Activated CD4-positive, alpha-beta T cell treated with anti-CD3 and anti-CD28 coated beads, Interleukin-2, amount 10 ng/mL, durations not matched to agents 24 days and 14 days (primary cell): ENCODE measurements at places on chromosomes 16 and 17. TPM values are rescaled to one million over a fixed set of nuclear protein-coding genes. Genes with fewer than 3 reads are reported as not detected.

Gene SAP30BP
- total RNA-seq = 109 and 115 TPM in 2 replicates

Gene WNT3
- 0.05 and 0.07 TPM in 2 replicates for total RNA-seq

Gene NTN3
- not detected in 2 replicates for total RNA-seq

Gene SYNGR2
- total RNA-seq = 123 and 125 TPM in 2 replicates

Gene SPHK1
- total RNA-seq = 26.8 and 27.6 TPM in 2 replicates

Gene CACNG5
- not detected in 2 replicates for total RNA-seq

Gene BRICD5
- 22.2 and 23.1 TPM in 2 replicates for total RNA-seq

Gene CACNG1
- total RNA-seq = not detected in 2 replicates

Gene DHRS7C
- not detected in 2 replicates for total RNA-seq

Gene TPSG1
- not detected in 2 replicates for total RNA-seq

Gene NAGS
- 0.59 and 0.91 TPM in 2 replicates for total RNA-seq

Gene TSNAXIP1
- total RNA-seq = 0.65 and 0.80 TPM in 2 replicates

Gene COQ7
- total RNA-seq = 21.6 and 22.0 TPM in 2 replicates

Gene CCDC154
- total RNA-seq = 1.3 and 2.3 TPM in 2 replicates

Gene CD300A
- total RNA-seq = 14.9 and 15.3 TPM in 2 replicates

Gene RETREG3
- total RNA-seq = 35.8 and 38.3 TPM in 2 replicates

Gene DOC2A
- total RNA-seq = 2.7 and 3.2 TPM in 2 replicates

Gene DBNDD1
- 0.38 TPM in 1 of 2 replicates, not detected in the other for total RNA-seq

Gene WFDC1
- total RNA-seq = not detected in 2 replicates

Gene TBC1D3B
- 8.9 and 9.8 TPM in 2 replicates for total RNA-seq

Gene JMJD8
- total RNA-seq = 60.3 and 61.1 TPM in 2 replicates

Gene MT1A
- 1.8 and 2.1 TPM in 2 replicates for total RNA-seq

Gene ASPHD1
- total RNA-seq = 4.4 and 4.8 TPM in 2 replicates

Gene TBC1D3C
- total RNA-seq = not detected in 2 replicates

Gene ZNF205
- 0.21 and 0.47 TPM in 2 replicates for total RNA-seq

Gene OR4D1
- total RNA-seq = 0.07 and 0.14 TPM in 2 replicates

Gene MYL11
- 1.0 and 1.3 TPM in 2 replicates for total RNA-seq

Gene KRTAP3-1
- total RNA-seq = not detected in 2 replicates

Gene ABCA5
- 12.0 and 13.3 TPM in 2 replicates for total RNA-seq

Gene USP6
- 0.02 TPM in 2 replicates for total RNA-seq
